ENCODE measurements at places on chromosomes 6 and 20. TPM values are rescaled to one million over a fixed set of nuclear protein-coding genes. Genes with fewer than 3 reads are reported as not detected.
A peak's percentile ranks its signal among the peaks of the same experiment; 100 is the strongest.

Gene SEMG1
- polyA plus RNA-seq: not detected

DNA sequence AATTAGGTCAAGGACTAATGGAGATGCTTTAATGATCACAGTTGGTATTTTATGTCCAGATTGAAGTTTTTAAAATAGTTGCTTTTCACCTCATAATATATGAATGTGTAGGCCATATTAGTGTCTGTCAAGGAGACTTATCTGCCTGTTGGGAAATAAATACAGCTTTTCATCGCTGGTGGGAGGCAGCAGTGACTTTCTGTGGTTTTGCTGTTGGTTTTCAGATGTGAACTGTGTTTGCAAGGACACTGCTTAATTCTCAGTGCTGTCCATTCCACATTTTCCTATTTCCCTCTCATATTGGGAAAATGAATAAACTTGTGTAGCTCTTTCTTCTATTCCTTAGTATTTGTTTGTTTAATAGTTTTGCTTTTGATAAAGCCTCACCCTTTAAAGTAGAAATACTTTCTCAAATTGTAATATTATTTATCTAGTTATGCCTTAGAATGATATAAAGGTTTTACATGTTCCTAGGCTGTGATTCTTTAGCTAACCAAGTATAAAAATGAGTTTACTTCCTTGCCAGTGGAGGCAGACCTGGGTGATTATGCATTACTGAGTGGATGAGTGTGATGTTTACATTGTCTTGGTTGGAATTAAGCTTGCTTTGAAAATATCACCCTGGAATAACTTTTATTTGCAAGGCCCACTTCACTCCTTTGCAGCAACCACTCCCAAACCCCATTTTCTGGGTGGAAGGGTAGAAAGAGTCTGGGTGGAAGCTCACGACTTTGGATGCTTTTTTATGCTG, 3.3 kb downstream of the PLCB4 start:
- DNase-seq: no peak

- DNase-seq: peak; percentile 92
These were observed 7.1 kb downstream of the BMP7 start for GRCh38 chr20:57259121-57259937.

Gene AURKA
- polyA plus RNA-seq: 26.3 TPM

DNA sequence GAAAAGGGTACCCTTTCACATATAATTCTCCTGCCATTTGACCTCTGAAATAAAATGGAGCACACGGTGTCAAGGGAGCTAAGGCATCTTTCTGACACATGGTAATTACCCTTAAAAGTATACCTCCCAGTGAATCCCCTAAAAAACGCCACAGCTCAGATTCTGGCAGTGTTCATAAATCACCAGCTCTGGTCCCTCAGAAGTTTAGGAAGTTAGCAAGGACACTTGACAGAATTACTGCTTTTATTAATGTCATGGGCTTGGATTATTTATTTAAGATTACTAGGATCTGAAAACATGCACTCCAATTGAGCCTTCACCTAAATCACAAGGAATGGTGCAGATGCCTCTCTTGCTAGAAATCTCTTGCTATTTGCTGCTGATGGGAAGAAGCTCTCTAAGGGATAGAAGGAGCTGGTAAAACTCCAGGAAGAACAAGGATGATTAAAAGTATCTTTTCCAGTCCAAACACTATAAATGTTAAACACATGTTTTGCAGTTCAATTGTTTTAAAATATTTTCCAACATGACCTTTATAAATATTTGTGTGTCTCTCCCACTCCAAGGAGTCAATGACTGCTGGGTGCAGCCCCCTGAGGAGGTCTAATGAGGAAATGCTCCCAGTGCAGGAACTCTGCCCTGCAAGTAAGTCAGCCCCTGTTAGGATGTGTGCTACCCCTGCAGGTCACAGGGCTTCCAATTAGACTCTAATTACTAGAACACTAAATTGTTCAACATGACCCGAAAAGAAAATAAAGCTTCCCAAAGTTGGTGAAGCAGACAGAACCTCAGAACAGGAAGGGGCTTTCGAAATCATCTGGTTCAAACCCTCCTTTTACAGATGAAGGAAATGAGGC, 230.3 kb downstream of the TFAP2A start:
- no peak for DNase-seq

Gene BMP6
- polyA plus RNA-seq: 7.1 TPM

DNA sequence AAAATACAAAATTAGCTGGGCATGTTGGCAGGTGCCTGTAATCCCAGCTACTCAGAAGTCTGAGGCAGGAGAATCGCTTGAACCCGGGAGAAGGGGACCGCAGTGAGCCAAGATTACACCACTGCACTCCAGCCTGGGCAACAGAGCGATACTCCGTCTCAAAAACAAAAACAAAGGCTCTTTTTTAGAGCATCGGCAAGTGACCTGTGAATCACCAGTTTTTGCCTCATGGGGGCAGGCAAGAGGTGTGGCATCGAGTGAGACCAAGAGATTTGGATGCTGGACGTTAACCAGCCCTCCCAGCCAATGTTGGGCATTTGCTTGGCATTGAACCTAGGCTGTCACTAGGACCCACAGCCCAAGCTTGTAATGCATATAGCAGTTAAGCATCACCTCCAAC, 14.6 kb upstream of the CDK5RAP1 start:
- DNase-seq: peak; percentile 30

Gene ARFRP1
- 49.6 TPM for polyA plus RNA-seq

DNA sequence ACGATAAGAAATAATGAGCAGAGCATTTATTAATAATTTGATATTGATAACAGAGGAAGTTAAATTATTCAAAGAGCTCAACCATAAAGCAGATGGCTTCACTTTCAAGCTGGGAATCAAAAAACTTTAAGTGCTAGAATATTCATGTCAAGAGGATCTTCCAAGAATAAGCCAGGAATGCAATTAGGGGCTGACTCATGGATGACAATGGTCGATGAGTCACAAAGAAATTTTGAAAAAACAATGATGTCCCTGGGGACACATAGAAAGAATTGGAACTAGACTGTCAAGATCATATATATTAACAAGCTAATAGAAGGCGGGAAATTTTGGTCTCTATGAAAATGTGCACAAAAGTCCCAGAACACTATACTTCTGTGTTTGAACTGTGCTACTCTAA, 304.1 kb downstream of the LAMA2 start:
- DNase-seq: peak; percentile 7

DNA sequence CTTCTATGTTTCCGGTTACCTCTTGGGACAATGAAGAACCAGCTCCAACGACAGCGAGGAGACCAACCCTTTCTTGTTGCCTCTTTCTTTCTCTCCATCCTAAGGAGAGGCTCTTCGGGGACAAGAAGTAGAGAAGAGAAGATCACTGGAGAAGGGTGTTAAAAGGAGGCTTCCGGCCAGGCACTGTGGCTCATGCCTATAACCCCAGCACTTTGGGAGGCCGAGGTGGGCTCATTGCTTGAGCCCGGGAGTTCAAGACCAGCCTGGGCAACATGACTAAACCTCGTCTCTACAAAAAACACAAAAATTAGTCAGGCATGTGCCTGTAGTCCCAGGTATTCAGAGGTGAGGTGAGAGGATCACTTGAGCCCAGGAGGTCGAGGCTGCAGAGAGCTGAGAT, 90.8 kb upstream of the TNFAIP3 start:
- no peak for DNase-seq
